ENCODE measurements at places on chromosomes 12 and 14.
A peak's percentile ranks its signal among the peaks of the same experiment; 100 is the strongest.

GRCh38 chr12:50313256-50313931 lies 30.1 kb upstream of the LIMA1 start:
- no peak overlapping the region for H3K4me3 ChIP-seq
- H3K4me1 ChIP-seq: no peaks in the 10 kb centered on the region
- H3K27ac ChIP-seq: no peak overlapping the region
- H3K36me3 ChIP-seq: no peaks in the 10 kb centered on the region
- no peaks in the 10 kb centered on the region for H3K27me3 ChIP-seq

GRCh38 chr14:91945751-91946621 lies 1.5 kb downstream of the FBLN5 start:
- H3K4me1 ChIP-seq: no peaks in the 10 kb centered on the region
- H3K27ac ChIP-seq: no peak overlapping the region
- peaks cover 25% of the 10 kb centered on the region for H3K27me3 ChIP-seq
- H3K36me3 ChIP-seq: no peaks in the 10 kb centered on the region
- DNase-seq: no peak
- H3K4me3 ChIP-seq: no peak overlapping the region

- DNase-seq: no peak
- H3K27me3 ChIP-seq: no peaks in the 10 kb centered on the region
- peaks cover 2% of the 10 kb centered on the region for H3K4me1 ChIP-seq
- no peaks in the 10 kb centered on the region for H3K36me3 ChIP-seq
- H3K4me3 ChIP-seq: no peak overlapping the region
- H3K27ac ChIP-seq: no peak overlapping the region
Measured at GRCh38 chr14:22500954-22501726, 87.9 kb downstream of the DAD1 start.

DNA sequence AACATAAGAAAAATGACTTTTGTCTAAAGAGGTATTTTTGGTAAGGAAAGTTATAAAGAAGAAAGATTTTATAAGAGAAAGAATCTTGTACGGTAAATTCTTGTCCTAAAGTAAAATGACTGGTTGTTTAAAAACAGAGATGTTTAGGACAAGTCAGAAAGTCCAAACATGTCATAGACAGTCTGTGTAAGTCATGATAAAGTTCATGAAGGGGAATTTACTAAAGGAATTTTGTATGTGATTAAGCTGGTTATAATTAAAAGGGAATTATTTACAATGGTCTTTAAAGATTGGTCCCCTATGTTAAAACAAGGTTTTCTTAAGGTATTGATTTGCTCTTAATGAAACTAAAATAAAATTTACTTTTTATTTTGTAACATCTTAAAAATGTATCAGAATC lies 269.4 kb upstream of the CCDC196 start:
- no peak for DNase-seq
- H3K27me3 ChIP-seq: no peaks in the 10 kb centered on the region
- no peaks in the 10 kb centered on the region for H3K36me3 ChIP-seq
- H3K4me1 ChIP-seq: no peaks in the 10 kb centered on the region
- H3K4me3 ChIP-seq: no peak overlapping the region
- no peak overlapping the region for H3K27ac ChIP-seq

DNA sequence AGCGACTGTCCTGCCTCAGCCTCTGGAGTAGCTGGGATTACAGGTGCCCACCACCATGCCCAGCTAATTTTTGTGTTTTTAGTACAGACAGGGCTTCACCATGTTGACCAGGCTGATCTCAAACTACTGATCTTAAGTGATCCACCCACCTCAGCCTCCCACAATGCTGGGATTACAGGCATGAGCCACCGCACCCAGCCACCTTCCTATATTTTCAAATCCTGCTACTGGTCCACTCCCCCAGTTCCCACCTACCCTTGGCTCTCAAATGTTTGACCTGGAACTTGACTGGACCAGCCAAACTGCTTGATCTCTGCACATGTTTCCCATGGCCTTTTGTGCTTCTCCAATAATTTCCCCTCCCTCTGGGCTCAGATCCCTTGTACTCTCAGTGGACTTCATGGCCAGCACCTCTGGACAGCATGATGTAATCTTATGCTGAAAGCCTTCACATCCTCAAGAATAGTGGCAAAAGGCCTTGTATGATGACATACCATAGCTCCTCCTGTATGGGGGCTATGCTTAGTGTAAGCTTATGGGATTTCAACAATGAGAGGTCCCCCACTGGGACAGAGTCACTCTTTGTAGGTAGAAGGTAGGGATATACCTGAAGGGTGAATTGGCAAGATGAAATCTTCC lies 2.5 kb upstream of the CCDC184 start:
- no peaks in the 10 kb centered on the region for H3K36me3 ChIP-seq
- peaks cover 14% of the 10 kb centered on the region for H3K4me1 ChIP-seq
- DNase-seq: no peak

- peaks cover 10% of the 10 kb centered on the region for H3K27me3 ChIP-seq
- no peak for DNase-seq
- no peaks in the 10 kb centered on the region for H3K36me3 ChIP-seq
- no peak overlapping the region for H3K27ac ChIP-seq
Measured at GRCh38 chr12:112859291-112859690, 47.5 kb upstream of the OAS1 start.

DNA sequence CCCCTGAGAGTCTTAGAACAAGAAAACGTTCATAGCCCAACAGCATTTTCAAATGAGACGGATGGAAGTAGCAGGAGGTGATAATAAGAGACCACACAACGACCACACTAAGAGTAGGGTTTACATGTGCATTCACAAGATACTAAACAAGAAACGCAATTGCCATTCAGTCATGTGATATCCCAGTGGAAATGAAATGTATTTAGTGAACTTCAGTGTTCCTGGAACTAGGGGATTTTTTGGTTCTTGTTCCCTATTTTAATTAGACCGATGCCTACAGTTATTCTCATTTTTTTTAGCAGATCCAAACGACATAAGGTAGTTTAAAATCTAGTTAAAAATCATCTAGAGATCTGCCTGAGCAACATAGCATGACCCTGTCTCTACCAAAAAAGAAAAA lies 150.0 kb downstream of the GPR65 start:
- no peak overlapping the region for H3K27ac ChIP-seq
- peaks cover 8% of the 10 kb centered on the region for H3K27me3 ChIP-seq
- no peaks in the 10 kb centered on the region for H3K4me1 ChIP-seq
- no peak for DNase-seq

DNA sequence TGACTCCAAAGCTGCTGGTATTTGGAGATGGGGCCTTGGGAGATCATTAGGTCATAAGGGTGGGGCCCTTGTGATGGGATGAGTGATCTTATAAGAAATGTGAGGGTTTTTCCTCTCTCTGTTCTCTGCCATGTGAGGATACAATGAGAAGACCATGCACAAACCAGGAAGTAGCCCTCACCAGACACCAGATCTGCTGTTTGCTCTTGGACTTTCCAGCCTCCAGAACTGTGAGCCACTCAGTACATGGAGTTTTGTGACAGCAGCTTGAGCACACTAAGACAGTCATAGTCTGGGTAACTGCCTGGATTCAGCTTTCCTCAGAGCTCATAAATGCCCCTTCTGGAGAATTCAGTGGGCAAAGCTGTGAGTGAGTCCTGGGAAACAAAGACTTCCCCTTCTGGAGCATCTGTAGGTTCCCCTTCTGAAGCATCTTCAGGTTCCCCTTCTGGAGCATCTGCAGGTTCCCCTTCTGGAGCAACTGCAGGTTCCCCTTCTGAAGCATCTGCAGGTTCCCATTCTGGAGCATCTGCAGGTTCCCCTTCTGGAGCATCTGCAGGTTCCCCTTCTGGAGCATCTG lies 11.0 kb upstream of the PPP4R3A start:
- DNase-seq: no peak
- no peak overlapping the region for H3K27ac ChIP-seq
- no peaks in the 10 kb centered on the region for H3K27me3 ChIP-seq
- no peaks in the 10 kb centered on the region for H3K36me3 ChIP-seq
- H3K4me3 ChIP-seq: no peak overlapping the region
- no peaks in the 10 kb centered on the region for H3K4me1 ChIP-seq

DNA sequence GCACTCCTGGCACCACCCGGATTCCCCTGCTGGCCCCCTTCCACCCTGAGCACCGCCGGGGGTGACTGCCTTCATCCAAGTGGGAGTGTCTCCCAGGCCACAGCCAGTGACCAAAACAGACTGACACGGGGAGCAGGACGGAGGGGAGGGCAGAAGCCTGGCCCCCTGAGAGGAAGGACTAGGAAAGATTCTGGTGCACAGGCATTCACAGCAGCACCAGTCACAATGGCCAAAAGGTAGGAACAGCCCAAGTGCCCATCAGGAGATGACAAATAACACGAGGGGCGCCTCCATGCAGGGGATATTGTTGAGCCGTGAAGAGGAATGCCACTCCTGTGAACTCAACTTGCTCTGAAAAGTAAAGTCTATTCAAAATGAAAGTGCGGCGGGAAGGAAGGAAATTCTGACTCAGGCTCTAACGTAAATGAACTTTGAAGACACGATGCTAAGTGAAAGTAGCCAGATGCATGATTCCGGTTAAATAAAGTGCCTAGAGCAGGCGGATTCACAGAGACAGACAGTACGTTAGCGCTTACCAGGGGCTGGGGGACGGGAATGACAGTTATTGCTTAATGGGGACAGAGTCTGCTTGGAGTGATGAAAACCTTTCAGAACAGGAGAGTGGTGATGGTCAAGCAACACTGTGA lies 146.1 kb upstream of the NCOR2 start:
- H3K4me1 ChIP-seq: peaks cover 21% of the 10 kb centered on the region
- H3K36me3 ChIP-seq: no peaks in the 10 kb centered on the region
- H3K27ac ChIP-seq: peak overlapping the region; percentile 16
- no peak overlapping the region for H3K4me3 ChIP-seq
